ENCODE measurements at places on chromosomes 11 and 22. TPM values are rescaled to one million over a fixed set of nuclear protein-coding genes. Genes with fewer than 3 reads are reported as not detected.

- DNase-seq: no peak
Observed at GRCh38 chr11:67486481-67487195, 3.8 kb downstream of the AIP start.

GRCh38 chr11:45143494-45143893 is 2.9 kb upstream of the PRDM11 start:
- no peak for DNase-seq

DNA sequence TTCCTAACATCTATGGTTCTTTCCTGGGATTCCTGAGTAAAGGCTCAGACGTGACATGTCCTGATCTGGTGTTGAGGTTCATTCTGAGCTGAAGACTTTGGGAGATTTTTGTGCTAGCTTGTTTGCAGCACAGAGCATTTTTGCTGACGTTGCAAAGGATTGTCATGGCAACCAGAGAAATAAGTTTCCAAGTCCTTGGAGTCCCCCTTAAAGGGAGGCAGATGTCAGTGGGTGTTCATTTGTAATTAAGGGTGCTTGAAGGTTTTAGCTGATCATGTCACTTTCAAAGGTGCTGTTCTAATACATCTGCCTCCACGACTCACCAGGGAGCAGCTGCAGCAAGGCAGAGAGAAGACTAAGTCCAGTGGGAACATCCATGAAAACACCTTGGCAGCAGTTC is 5.4 kb upstream of the SYN3 start:
- no peak for DNase-seq

- no peak for DNase-seq
Observed at GRCh38 chr22:26811647-26811992, 154.2 kb downstream of the MIAT start.

DNA sequence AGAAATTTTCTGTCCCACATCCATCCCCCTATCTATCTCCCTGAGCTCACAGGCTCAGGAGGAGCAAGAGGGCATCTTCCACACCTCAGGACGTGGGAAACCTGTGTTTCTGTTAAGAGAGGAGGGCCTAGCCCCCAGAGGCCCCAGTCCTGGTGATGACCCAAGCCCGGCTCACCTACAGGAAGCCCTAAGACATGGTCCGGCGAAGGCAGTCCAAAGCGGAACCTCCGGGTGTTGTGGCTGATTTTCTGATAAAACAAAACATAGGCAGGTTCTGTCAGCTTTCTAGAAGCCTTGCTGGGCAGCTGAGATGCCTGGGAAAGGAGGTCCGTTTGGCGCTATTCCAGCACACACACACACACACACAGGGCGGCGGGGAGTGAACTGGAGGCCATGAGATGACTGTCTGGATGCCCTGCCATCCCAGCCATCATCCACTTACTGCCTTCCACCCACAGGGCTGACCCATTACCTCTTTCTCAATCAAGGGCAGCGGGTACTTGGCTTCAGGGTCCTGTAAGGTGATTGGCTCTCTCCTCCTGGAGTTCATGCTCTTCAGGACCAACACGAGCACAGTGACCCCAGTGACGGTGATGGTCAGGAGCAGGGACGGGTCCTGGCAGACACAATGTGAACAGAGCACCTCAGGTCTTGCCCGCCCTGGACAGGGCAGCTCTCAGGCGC is 882 bp downstream of the CYB5R2 start:
- DNase-seq: no peak

MEI1 gene
- not detected for total RNA-seq

TEX12 gene
- 0.29 TPM for total RNA-seq
